ENCODE measurements at places on chromosomes 1 and 21.

- no peak for DNase-seq
Observed at GRCh38 chr1:203104789-203105390, 19.1 kb upstream of the MYOG start.

GRCh38 chr21:35202431-35202830, 153.3 kb upstream of the RUNX1 start:
- DNase-seq, result no peak

DNA sequence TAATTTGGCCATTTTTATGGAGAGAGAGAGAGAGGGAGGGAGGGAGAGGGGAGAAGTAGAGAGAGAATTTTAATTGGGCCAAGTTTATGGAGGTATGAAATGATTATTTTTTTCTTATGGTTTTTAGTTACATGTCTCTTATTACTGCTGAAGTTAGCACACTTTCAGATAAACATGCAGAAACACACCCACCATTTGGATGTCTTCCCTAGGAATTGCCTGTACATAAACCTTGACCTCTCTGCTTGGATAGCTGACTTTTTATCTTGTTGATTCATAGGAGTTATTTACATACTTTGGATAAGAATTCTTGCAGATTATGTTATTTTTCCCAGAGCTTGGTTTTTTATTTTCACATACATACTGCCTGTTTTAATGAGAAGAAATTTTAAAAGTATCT, 310.2 kb upstream of the ADAMTS5 start:
- DNase-seq, result no peak

DNA sequence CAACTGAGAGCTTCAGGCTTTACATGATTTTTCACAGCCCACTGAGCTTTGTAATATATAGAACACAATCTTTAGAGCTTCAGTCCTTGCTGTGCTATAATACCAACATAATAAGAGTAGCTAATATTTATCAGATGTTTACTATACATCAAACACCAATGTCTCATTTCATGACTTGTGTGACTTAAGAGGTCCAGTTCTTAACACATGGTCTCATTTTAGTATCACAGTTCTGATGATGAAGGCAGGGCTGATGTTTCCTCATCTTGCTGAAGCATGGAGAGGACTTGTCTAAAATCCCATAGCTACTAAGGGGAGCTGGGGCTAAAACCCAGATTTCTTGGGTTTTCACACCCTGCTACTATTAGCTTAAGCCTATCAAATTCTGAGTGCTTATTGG, 5.5 kb downstream of the MTR start:
- no peak for DNase-seq

DNA sequence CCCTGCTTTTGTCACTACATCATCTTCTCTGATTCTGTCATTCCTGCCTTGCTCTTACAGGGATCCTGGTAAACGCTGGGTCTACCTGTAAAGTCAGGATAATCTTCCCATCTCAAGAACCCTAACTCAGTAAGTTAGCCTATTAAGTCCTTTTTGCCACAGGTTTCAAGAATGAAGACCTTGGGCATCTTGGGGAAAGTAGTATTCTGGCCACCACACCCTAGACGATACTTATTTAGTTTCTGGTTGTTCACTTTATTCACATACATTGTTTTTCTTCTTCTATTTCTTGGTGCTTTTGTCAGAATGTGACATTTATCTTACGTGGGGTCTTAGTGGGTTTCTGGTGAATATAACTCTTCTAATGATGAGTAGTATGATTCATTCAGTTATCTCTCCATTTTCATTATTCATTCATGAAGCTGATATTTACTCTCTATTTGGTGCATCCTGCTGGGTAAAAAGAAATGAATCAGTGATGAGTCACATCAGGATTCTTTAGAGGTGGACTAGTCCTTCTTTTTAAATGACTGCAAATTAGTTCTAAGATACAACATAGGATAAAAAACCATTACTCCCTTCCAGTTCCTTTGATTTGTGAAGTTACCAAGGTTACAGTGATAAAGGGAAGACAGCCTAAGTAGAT, 514.4 kb upstream of the B3GALT2 start:
- DNase-seq, result no peak

DNA sequence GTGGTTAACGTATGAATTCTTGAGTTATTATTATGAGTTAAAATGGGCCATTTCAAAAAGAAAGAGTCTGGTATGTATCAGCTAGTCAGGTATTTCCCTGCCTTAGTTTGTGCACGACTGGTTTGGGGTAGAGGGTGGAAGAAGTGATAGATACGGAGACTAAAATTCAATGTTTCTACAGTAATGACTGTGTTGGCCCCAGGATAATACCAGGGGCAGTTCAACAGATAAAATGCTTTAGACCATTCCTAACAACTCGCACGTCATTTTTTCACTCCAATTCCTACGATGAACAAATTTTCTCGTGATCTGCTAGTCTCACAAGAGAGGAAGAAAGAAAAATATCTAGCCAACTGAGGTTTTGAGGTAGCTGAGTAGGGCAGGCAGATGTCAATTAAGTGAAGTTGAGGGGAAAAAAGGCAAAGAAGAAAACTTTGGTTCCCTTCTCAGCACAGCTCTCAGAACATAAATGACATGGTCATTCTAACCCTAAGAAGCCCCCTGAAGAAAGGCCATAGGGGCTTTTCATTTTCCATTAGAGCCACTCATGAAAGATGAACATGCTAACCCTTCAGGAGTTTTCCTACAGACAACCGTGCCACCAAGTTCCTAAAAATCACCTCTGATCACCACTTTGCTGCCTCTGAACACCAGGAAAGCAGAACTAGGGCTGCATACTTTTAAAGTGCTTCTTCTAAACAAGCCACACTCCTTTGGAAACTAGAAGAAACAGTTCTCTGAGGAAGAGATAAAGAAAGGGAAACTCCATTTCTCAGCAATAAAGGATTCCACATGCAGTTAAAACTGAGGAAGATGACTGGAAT, 5.6 kb downstream of the MCOLN2 start:
- no peak for DNase-seq

GRCh38 chr1:95084317-95085176, 11.8 kb upstream of the ALG14 start:
- no peak for DNase-seq

DNA sequence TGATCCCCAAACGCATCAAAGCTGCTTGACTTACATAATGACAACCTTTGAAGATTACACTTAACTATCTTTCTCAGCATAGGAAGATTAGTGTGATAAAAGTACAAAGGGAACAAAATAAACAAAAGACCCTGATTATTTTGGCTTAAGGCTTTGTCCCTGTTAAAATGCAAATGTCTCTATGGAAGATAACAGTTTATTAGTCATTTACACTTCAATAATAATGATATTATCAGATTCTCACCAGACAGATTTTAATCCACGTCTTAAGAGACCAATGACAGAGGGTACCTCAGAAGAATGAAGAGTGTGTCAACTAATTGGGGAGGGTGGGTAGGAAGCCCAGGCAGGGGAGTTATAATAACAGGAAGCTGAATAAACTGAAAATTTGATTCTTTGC, 510.4 kb upstream of the PTBP2 start:
- DNase-seq, result no peak

DNA sequence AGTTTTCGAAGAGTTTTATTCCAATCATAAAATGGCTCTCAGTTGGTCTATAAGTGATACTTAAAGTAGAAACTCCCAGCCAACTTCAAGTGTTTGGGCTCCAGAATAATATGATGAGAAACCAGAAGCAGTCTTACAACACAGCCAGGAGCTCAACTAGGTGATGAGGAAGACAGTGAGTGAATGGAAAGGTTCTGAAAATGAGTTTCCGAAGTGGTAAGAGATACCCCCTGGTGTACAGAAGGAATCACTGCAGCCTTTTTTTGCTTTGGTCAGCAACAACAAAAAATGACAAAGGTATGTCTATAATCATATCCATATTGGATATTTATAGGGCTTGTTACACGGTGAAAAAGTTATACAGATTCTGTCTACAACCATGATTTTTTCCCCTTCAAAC, 16.5 kb downstream of the KRTAP19-1 start:
- DNase-seq, result no peak
